ENCODE measurements at places on chromosomes 2 and 18.

DNA sequence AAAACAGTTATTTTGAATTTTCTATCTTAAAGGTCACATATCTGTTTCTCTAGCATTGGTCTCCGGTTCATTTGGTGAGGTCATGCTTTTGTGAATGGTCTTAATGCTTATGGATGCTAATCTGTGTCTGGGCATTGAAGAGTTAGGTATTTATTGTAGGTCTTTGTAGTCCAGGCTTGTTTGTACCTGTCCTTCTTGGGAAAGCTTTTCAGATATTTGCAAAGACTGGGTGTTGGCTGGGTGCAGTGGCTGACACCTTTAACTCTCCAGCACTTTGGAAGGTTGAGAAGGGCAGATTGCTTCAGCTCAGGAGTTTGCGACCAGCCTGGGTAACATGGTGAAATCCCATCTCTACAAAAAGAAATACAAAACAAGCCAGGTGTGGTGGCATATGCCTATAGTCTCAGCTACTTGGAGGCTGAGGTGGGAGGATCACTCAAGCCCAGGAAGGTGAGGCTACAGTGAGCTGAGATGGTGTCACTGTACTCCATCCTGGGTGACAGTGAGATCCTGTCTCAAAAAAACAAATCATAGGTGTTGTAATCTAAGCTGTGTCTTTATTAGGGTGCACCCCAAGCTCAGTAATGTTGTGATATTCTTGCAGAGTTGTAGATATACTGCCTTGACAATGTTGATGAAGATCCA, 82.3 kb downstream of the FAM117B start:
- no peak for DNase-seq

GRCh38 chr2:84243788-84244733, 215.0 kb downstream of the SUCLG1 start:
- no peak for DNase-seq

DNA sequence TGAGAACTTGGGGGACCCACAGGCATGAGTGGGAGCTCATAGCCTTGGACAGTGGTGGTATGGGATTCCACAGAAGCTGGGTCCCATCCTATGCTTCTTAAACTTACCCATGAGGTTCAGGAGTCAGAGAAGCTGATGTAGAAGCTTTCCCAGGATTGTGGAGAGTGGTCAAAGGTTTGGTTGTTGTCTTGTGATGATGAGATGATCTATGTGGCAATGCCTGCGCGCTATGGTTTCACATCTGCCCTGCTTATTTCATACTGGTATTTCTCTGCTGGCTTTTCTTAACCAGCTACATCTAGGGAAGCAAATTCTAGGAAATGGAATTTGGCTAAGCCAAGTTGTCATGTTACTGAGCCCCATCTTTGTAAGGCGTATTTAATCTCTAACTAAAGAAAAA, 168.6 kb downstream of the ZNF407 start:
- DNase-seq: no peak

DNA sequence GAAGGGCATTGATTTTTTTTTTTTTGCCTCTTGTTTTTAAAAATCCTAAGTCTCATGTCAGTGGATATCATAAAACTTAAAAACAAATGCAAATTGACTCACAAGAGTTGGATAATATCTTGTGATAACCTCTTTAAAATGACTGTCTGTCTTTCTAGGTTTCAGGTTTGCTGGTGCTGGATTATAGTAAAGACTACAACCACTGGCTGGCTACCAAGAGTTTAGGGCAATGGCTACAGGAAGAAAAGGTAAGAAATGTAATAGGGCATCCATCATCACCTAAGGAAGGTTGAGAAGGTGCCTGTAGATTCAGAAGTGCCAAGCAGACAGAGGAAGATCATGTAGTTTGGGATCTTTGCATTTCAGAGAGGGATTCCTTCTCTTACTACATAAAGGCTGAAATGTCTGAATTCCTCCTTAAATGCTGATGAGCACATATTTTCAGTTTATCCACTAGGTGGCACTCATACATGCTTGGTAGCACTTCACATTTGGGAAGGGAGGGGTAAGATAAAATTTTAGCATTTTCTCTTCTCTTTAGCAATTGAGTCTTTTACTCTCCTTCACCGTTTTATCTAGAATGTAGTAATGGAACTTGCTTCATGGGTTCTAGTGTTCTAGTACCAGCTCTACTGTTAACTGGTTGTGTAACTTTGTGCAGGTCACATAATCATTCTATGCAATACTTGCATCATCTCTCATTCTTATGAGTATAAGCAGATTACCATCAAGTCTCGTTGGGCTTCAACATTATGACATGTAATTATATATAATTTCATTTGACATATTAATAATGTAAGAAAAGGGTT, 21.1 kb downstream of the CPS1 start:
- DNase-seq: no peak

- no peak for DNase-seq
Observed at GRCh38 chr2:236674238-236674637, 104.6 kb downstream of the ACKR3 start.

GRCh38 chr2:3644246-3644525, 13.8 kb upstream of the ALLC start:
- no peak for DNase-seq

DNA sequence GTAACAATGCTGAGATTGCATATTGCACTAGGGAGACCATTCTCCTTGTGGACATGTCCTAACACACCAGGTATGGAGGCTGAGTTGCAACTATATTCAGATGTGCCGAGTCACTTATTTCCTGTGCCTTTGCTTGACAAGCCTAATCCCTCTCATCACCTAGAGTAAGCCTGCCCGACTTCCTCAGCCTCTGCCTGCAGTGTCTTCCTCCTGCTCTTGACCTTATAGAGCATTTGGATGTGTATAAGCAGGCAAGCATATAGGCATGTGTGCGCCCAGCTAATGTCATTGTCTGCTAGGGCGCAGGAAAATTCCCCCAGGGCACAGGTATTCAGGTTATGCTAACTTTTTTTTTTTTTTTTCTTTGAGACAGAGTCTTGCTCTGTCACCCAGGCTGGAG, 316.9 kb downstream of the CDH2 start:
- DNase-seq: no peak
